Pons (tissue), 1 donor: ENCODE measurements at places on chromosomes 13 and 19.

- DNase-seq: no peak
Observed at GRCh38 chr13:99974296-99974938, 2.9 kb upstream of the ZIC5 start.

- DNase-seq: no peak
Observed at GRCh38 chr13:94061301-94061700, 418.2 kb downstream of the DCT start.

- DNase-seq: no peak
Observed at GRCh38 chr13:52670726-52671125, 18.1 kb downstream of the SUGT1 start.

GRCh38 chr19:19427944-19428343, 22.5 kb downstream of the GATAD2A start:
- no peak for DNase-seq

GRCh38 chr13:76036176-76036575, 400.0 kb downstream of the LMO7 start:
- DNase-seq: no peak

DNA sequence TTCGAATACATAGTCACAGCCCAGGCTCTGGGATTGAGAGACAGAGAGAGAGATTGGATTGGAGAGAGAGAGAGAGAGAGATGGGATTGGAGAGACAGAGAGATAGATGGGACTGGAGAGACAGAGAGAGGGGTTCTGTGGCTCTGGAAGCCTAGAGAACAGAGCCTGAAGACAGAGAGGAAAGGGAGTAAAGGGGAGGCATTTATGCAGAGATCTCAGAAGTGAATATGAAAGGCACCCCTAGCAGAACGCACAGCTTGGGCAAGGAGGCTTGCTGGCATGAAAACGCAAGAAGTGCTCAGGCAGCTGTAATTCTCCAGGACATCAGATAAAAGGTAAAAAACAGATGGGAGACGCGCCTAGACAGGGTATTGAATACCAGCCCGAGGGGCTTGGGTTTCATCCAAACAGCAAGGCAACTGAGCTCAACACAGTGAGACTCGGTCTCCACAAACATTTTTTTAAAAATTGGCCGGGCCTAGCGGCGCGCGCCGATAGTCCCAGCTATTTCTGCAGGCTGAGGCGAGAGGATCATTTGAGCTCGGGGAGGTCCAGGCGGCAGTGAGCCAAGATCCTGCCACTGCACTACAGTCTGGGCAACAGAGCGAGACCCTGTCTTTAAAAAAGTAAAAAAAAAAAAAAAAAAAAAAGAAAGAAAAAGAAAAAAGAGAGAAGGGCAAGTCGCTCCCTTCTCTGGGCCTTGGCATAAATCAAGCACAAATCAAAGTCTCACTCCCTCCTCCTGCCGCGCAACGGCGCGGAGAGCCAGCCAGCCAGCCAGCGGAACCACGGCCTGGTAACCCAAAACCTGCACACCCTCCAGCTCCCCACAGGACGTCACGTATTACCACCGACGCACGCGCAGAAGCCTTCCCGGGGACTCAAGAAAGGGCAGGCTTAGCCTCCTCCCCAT, 774 bp upstream of the PPP2R1A start:
- no peak for DNase-seq

GRCh38 chr19:54017261-54017660, 25.8 kb downstream of the CACNG6 start:
- DNase-seq: no peak

DNA sequence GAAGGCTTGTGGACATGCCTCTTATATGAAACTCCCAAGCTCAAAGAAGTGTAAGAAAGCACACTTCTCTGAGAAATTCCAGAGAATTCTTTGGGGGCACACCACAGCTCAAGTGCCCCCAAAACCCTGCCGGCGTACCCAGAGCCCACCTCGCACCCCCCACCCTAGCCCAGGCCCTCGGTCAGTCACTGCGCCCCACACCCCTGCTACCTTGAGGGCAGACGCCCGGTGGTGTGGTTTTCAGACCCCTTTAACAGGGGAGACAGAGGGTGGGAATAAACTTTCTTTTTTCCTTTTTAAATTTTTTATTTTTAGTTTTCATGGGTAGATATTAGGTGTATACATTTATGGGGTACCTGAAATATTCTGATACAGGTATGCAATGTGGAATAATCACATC, 29.5 kb downstream of the PEPD start:
- no peak for DNase-seq

DNA sequence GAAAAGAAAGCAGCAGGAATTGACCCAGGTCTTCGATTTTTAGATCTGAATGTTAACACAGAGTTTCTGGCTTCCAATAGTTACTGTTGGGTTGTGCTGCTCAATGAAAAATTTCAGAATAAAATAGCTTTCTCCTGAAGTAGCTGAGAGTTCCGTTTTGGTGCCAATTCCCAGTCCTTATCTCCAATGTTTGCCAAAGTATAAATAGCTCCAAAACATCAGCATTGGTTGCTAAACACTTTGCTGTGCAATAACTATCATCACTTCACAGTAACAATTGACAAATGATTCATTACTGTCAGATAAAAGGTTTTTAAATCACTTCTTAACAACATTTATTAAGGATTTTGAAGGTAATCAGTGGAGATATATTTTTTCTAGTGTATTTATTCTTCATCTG, 446.0 kb downstream of the PCDH20 start:
- DNase-seq: no peak

DNA sequence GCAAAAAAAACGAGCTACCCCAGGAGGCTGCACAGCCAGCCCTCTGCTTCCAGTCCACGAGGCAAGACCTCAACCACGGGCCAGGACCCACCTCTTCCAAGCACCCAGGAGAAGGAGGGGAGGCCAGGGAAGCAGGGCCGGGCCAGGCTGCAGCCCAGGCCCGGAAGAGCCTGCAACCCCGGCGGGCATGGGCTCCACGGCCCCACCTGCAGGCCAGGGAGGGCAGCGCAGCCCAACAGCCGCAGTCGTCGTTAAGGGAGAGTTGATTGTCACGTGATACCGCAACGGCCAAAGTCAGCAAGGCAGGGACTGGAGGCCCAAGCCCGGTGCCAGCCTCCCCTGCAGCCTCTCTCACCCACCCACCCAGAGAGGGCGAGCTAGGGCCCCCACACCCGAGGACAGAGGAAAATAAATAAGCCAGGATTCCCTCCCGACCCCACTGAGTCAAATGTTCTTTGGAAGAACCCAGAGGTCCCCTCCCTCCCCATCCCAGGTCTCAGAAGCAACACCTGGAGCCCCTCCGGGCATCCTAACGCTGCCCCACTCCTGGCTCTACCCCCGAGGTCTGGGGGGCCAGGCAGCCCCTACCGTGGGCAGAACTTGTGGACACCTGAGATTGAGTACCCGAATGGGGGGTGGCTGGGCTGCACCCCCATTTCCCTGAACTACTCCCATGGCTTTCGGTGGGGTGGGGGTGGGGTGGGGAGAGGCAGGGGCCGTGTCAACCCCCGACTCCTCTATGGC, 5.2 kb upstream of the REXO1 start:
- DNase-seq: no peak

DNA sequence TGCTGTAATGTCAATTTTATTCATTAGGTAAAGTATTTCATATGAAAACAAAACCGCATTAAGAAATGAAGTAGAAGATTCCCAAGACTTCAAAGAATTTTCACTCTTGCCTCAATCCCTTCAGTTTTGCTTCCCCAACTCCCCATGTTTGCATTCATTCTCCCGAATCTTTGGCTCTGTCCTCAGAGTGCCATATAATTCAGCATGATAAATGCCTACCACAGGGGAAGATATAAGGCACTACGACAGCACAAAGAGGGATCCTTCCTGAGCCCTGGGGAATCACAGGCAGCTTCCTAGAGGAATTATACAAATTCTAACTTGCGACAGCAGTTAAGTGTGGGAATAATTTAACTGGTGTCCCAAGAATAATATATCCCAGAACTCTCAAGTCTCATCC, 68.5 kb downstream of the TSC22D1 start:
- DNase-seq: no peak

- no peak for DNase-seq
Observed at GRCh38 chr13:36746051-36746450, 72.2 kb downstream of the SERTM1 start.

DNA sequence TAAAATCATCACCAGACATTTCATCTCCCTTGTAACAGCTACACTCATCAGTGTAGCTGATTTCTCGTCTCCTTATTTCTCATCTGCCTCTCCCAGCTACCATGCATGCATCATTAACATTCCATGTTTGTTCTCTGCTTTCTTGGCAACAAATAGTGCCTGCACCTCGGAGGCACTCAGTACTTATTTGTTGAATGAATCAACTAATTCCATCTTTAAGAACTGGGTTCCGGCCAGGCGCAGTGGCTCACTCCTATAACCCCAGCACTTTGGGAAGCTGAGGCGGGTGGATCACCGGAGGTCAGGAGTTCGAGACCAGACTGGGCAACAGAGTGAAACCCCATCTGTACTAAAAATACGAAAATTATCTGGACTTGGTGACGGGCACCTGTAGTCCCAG, 63.9 kb upstream of the GTF3A start:
- DNase-seq: no peak
